ENCODE measurements at places on chromosomes 16 and 17. TPM values are rescaled to one million over a fixed set of nuclear protein-coding genes. Genes with fewer than 3 reads are reported as not detected.

DNA sequence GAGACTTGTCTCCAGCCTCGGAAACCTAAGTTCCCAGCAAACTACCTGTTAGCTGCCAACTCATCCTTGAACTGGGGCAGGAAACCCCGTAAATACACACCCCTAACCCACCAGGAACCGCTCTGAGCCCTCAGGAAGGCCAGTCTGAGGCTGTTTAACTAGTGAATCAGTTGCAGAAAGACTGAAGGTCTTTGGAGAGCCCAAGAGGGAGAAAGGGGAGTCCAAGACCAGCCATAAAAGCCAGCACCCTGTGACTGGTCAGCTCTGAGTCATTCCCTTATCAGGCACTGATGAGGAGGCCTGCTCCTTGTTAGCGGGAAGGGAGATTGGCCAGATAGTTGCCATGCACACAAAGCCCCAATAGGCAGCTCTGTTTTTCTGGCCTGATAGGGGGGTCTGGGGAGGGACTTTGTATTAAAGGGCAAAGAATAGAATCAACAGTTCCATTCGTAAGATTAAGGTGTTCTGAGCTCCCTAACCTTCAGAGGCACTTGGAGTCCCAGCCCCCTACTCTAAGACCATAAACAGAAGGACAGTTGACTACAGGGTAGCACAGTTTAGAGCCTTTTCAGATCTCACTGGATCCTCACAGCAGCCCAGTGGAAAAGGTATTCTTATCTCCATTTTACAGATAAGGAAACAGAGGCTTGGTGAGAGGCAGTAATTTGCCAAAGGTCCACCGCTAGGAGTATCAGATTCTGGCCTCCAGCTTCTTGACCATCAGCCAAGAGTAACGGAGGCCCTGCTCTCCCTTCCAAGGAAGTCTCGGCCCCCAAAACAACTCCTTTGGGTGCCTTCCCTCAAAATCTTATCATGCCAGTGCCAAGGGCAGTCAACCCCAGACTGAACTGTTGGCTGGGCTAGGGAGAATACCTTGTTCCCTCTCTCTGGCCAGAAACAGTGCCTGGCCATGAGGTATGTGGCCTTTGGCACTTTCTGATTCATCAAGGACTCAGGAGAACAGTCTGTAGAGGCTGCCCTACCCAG lies 2.2 kb upstream of the KRT19 start:
- no peak for DNase-seq

The HAS3 gene
- total RNA-seq: 0.59 TPM

DNA sequence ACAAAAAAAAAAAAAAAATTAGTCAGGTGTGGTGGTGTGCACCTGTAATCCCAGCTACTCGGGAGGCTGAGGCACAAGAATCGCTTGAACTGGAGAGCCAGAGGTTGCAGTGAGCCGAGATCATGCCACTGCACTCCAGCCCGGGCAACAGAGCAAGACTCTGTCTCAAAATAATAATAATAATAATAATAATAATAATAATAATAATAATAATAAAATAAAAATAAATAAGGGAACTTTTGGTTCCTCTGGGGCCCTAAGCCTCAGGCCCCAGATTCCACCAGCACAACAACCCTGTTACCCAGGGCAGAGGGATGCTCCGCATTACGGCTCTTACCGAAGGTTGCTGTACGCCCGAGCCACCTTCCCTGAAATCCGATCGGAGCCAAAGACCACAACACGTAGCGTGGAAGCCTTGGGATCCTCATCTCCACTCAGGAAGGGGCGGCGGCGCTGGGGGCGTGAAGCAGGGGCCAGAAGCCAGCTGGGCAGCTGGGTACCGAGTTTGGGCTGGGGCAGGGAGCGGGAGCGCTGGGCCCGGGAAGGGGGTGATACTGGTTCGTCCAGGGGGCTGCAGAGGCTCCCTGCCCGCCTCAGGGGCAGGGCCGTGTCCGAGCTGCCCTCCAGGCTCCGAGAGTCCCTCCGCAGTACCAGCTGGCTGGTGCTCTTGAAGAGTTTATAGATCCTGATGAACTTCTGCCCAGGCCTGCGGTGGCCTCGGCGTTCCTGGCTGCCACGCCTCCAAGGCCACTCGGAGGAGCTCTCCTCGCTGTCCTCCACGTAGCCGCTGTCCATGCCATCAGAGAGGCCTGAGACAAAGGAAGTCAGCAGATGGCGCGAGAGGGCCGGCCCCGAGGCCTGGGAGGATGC lies 20.6 kb upstream of the PIK3R6 start:
- DNase-seq: no peak

The NTN1 gene
- 3.5 TPM for total RNA-seq

- DNase-seq: no peak
Measured at GRCh38 chr16:65312071-65312470, 190.2 kb upstream of the CDH11 start.

GRCh38 chr16:5056352-5056751 lies 9.4 kb downstream of the C16orf89 start:
- no peak for DNase-seq

The PLXDC1 gene
- 0.11 TPM for total RNA-seq
